ENCODE measurements at places on chromosomes 3 and 15.

GRCh38 chr15:63492541-63493077 is 11.8 kb upstream of the USP3 start:
- no peak for DNase-seq

- DNase-seq, result no peak
These were observed 773 bp upstream of the DISP2 start for GRCh38 chr15:40357246-40357645.

- DNase-seq, result no peak
These were observed 209.1 kb downstream of the NR1D2 start for GRCh38 chr3:24154013-24154695.

DNA sequence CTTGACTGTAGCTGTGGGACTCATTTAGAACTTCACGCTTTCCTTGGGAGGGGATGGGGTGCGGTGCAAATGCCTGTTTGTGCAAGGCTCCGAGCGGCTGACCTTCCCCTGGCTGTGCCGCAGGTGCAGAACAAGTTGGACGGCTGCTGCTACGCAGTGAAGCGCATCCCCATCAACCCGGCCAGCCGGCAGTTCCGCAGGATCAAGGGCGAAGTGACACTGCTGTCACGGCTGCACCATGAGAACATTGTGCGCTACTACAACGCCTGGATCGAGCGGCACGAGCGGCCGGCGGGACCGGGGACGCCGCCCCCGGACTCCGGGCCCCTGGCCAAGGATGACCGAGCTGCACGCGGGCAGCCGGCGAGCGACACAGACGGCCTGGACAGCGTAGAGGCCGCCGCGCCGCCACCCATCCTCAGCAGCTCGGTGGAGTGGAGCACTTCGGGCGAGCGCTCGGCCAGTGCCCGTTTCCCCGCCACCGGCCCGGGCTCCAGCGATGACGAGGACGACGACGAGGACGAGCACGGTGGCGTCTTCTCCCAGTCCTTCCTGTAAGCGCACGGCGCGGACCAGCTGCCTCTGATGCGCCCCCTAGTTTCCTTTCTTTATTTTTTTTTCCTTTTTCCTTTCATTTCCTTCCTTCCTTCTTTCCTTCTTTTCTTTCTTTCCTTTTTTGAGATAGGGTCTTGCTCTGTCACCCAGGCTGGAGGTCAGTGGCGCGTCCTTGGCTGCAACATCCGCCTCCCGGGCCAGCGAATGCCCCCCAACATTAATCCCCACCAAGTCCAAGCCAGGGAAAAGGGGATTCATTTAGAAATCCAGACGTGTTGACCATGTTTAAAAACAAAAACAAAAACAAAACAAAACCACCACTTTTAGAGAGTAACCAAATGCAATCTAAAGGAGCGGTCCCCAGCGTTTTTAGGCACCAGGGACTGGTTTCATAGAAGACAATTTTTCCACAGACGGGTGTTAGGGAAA is 42.7 kb downstream of the EIF2AK4 start:
- peak; percentile 48 for DNase-seq

GRCh38 chr3:65597226-65597951 is 441.3 kb downstream of the MAGI1 start:
- no peak for DNase-seq

GRCh38 chr15:31062310-31062847 is 39.1 kb downstream of the TRPM1 start:
- no peak for DNase-seq

GRCh38 chr15:75420698-75421097 is 30.8 kb downstream of the SIN3A start:
- DNase-seq, result no peak

- no peak for DNase-seq
These were observed 139.6 kb downstream of the MCTP2 start for GRCh38 chr15:94370936-94371285.

GRCh38 chr3:62178739-62179600 is 194.4 kb downstream of the FEZF2 start:
- no peak for DNase-seq

- no peak for DNase-seq
These were observed 573 bp upstream of the DIS3L start for GRCh38 chr15:66292571-66293418.

- peak; percentile 26 for DNase-seq
These were observed 416 bp downstream of the PBRM1 start for GRCh38 chr3:52685285-52685708.

GRCh38 chr3:52683611-52684010 is 2.1 kb downstream of the PBRM1 start:
- DNase-seq, result no peak

DNA sequence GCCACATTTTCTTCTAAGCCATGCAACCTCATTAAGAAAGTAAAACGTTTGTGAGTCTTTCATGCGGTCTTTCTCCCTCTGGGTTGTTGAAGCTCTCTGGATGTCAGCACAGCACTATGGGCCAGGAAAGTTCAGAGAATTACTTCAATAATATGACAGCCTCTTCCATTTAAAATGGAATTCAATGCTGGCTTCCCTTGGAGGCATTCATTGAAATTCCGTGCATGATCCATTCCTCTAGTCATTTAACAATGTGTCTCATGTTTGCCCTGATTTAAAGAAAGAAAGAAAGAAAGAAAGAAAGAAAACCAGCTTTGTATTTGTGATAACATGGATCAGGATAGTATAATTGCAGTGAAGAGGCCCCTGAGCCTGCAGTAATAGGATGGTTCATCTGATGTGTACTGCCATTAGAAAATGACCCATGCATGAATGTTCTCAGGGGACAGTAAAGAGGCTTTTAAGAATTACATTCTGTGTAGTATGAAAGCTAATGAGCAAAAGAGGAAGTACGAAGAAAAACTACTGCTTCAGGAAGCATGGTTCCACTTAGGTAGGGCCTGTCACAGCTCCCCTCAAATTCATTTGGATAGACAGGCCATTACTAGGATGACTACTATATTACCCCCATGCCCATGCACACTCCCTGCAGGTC is 146.0 kb downstream of the ARPP21 start:
- DNase-seq, result no peak

DNA sequence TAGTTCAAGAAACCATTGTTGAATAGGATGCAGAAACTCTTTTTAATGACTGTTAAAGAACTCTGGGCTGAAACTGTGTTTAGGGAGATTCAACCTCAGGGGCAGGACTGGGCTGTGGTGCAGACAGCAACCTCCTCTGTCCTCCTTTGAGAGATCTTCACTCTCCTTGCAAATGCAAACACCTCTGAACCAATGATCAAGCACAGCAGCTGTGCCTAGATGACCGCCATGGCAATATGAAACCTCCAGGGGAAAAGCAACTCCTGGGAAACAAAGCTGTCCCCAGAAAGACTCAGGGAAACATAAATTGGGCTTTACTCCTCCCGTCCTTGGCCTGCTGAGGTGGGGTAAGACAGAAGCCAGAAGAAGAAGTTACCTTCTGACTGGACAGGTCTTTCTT is 52.6 kb downstream of the TBC1D2B start:
- no peak for DNase-seq
